Right cardiac atrium (tissue), 5 donors: ENCODE measurements at places on chromosomes 6 and 20. TPM values are rescaled to one million over a fixed set of nuclear protein-coding genes. Genes with fewer than 3 reads are reported as not detected.

GCNT2 gene
- total RNA-seq, result 8.5 TPM

MAFB gene
- total RNA-seq, result 22.8 TPM

- DNase-seq, result peak; percentile 86
These were observed at the start of gene CAP2 for GRCh38 chr6:17392978-17393891. TSS of gene CAP2 (plus strand) at chr6:17393595. CDS start at chr6:17421556, 27,961 bp downstream.

DNA sequence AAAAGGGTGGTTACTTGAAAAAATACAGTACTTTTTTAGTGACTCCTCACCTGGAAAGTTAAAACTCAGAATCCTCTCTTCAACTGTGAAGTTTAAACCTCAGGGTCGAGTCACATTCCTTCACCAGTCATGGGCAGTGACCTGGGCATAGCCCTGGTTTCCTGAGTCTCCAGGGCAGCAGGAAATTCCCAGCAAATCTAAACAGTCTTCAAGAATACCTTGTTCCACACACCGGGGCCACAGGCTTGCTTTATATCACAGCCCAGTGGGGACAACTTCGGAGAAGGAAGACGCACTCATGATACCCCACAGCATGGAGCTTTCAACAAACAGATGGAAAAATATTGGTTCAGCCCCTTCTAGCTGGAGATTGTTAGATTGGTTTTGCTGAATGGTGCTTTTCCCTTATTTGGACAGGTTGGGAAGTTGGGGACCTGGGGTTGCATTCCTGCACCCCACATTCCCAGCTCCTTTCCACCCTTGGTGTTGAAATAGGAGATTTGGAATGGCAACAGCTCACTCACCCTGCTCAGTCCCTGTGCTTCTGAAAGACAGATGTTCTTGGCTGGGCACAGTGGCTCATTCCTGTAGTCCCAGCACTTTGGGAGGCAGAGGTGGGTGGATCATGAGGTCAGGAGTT lies 113.0 kb upstream of the TMEM170B start:
- DNase-seq, result no peak

GRCh38 chr6:126020305-126021050 lies 34.1 kb downstream of the TRMT11 start:
- DNase-seq, result no peak

GRCh38 chr6:106456756-106457155 lies 96.2 kb downstream of the CRYBG1 start:
- DNase-seq, result no peak

SLC22A16 gene
- not detected for total RNA-seq

PI16 gene
- 125 TPM for total RNA-seq

HRH3 gene
- not detected for total RNA-seq

DNA sequence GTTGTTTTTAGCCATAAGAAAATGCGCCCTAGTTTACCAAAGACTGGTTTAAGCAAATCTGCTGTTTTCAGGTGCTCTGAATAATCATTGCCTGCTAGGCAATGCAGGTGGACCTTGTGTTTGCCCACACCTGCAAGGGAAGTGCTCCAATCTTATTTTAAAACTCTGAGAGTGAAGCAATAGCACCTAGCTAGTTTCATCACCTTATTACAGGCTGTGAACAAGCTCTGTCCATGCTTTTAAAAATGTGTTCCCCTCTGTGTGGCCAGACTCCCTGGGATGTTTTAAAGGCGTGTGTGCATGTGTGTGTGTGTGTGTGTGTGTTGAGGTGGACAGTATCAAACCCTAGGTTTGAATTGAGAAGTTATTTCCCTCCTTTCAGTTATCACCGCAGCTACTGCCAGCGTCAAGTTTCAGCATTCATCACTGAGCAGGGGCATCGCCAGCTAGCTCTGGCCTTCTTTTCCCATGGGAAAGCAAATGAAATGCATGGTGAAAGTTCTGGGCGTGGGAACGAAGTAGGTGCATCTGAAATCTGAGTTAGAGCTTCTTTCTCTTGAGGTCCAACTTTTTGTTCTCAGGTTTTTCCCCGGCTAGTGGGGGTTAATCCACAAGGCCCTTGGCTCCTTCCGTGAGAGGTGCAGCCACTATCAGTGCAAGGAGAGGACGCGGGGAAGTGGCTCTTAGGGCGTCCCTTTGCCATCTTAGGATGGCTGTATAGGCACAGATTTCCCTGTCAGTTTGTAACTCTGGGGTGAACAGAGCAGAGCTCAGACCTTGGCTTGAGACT lies 30.8 kb downstream of the DUSP22 start:
- no peak for DNase-seq
